ENCODE measurements at places on chromosomes 16 and 17. TPM values are rescaled to one million over a fixed set of nuclear protein-coding genes. Genes with fewer than 3 reads are reported as not detected.

HOXB1 gene
- total RNA-seq = not detected

DNAI2 gene
- not detected for total RNA-seq

KRTAP1-5 gene
- total RNA-seq = 0.29 TPM

ARSG gene
- total RNA-seq = 3.6 TPM

SPATA22 gene
- not detected for total RNA-seq

LASP1 gene
- total RNA-seq = 399 TPM

BAHCC1 gene
- 19.3 TPM for total RNA-seq

TBC1D3K gene
- total RNA-seq = 0.06 TPM

OR1F1 gene
- not detected for total RNA-seq

MT1A gene
- total RNA-seq = 16.4 TPM
